Stimulated activated CD4-positive, alpha-beta T cell treated with anti-CD3 and anti-CD28 coated beads, TNF-alpha, amount 100 ng/mL, for 24 hours (primary cell): ENCODE measurements at places on chromosomes 2 and 18.

DNA sequence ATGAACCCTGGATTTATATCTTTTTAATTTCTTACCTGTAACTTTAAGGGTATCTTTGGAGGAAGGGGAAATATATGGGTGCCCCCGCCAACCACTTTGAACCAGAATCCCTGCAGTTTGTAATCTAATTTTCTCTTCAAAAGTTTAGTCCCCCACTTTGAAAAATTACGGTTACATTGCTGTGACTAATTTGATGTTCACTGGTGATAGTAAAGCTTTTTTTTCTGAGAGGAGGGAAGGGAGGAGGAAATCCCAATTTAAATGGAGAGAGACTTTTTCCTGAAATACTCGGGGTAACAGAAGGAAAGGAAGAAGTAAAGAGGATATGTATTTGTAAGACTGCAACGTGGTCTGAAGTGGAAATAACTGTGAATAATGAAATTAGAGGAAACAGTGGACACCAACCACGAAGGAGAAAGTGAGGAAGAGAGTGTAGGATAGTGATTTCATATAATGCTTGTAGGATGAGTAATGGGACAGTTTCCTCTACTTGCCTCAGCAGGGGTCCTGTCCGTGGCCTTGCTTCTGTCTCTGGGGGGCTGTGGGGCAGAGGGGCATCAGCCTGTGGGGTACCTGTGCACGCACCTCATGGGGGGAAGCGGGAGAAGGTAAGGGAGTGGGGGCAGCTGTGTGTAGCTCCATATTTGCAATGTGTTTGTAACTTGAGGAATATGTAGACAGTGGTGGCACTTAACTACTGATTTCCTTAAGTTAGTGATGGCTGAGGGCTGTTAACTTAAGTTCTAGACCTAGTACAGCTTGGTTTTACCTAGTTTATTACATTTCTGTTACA is 161.1 kb downstream of the LTBP1 start:
- DNase-seq: no peak

- no peak for DNase-seq
These were observed 517.2 kb downstream of the NR4A2 start for GRCh38 chr2:155815275-155815674.

GRCh38 chr2:120433816-120434290 is 87.9 kb downstream of the INHBB start:
- no peak for DNase-seq

DNA sequence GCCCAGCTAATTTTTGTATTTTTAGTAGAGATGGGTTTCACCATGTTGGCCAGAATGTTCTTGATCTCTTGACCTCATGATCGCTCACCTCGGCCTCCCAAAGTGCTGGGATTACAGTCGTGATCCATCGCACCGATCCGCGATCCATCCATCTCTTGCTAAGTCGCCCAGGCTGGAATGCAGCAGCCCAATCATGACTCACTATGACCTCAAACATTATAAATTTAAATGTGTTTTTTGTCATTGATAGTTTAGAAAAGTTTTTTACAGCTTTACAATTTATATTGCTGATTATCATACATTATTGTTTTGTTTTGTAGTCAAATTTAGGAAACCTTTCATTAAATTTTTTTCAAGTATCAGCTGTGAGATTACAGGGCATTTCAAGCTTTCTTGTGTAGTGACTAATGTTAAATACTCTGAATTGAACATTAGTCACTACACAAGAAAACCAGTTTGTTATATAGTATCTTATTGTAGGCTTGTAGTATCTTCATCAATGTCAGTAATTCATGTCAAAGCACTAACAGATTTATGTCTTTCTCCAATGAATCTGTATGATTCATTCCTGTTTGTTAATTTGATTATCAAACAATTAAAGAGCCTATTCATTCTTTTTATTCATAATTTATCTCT is 37.5 kb downstream of the NR4A2 start:
- DNase-seq: no peak

GRCh38 chr2:164028814-164029534 is 293.2 kb upstream of the FIGN start:
- DNase-seq: no peak

DNA sequence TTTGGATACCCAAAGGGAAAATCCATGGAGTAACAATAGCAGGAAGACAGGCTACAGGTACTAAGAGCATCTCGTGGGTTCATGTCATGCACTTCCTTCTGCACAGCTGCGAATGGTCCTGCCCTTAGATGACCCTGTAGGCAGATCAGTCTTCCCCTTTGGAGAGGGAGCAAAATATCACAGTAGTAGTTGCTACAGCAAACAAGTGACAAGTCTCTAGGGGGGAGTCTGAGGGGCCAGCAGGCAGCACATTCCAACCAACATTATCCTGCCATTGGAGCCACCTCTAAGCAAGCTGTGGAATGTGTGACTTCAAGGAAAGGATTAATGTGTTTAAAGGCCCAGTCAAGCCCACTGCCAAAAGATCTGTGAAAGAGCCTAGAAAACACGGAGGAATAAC is 273.2 kb upstream of the PARD3B start:
- no peak for DNase-seq

DNA sequence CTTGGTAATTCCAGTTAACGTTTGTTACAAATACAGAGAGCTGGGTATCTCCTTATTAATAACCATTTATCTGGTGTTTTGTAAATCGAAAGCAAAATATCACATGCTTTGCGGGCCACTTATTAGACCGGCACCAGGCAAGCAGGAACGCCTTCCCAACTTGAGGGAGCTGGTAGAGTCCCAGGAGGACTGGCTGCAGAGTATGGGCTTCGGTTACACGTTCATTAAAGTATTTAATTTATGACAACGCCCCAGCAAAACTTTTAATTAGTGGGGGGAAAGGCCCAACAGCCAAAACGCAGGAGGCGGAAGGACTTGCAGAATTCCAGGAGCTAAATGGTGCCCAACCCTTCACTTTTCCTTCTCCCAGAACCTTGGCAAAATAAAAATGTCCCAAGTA is 3.7 kb downstream of the SMAD7 start:
- no peak for DNase-seq

DNA sequence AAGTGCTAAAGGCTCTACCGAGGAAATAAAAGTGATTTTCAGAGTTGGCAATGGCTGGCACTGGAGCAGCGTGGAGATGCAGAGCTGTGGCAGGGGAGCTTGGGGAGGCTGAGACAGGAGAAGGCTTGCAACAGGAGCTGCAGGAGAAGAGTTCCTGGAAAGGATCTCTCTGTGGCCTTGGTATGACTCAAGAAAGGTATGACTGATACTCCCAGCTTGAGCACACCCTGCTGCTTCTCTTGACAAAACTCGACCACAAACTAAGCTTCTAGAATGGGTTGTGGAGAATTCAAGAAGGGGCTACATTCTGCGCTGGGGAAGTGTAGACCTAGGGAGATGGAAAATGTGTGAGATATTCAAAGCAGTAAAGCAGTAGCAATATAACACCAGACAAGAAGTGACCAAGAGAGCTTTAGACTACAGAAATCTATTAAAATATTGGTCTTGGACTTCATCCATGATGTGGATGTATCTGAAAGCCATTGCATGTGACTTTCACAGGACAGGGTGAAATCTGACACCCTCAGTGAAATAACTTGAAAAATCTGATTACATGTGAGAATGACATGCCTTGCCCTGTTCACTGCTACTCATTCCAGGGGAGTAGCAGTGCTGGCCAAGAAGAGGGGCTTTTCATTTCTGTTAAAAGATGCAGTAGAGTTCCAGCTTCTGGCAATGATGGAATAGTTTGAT is 41.5 kb downstream of the SUCLG1 start:
- no peak for DNase-seq

- no peak for DNase-seq
These were observed 43.3 kb downstream of the PXDN start for GRCh38 chr2:1701020-1701419.

DNA sequence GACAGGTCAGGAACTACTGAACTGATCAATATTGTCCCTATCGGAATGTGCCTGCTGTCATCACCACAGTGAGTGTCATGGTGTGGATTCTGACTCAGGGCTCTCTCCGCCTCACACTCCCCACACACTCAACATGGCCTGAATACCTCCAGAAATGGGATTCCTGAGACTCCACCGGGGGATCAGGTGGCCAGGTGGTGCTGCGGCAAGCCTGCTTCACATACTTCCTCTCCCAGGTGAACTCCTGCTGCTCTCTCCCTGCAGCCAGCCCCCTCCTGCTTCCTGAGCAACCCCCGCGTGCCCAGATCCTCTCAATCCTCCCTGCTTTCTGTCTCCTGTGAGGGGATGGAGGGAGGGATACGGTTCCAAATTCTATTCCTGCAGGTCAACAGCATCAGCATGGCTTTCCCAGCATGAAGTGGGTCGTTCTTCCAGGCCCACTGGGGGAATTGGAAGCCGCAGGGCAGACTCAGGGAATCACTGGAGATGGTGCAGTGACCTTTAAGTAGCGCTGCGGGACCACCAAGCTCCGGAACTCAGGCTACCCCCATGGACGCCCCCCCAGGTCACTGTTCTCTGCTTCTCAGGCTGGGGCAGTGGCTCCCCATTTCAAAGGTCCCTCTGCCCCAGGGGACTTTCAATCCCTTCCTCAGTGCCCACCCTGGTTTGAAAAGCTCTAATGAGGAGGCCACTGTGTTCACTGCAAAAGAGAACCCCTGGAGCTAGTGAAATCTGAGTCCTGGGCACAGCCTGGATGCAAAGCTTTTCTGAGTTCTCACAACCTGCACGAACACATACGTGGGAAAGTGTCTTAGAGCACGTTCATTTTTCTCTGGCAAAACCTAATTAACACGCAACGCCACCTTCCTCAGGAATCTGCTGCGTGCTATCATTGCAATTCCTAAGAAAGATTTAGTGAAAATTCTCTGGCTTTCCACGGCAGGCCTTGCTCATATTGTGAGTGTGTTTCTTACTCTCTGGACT is 168.4 kb downstream of the ZFP36L2 start:
- DNase-seq: no peak

- DNase-seq: no peak
These were observed 7.3 kb downstream of the RPS27A start for GRCh38 chr2:55239656-55240222.
